ENCODE measurements at places on chromosomes 12 and 14.
A peak's percentile ranks its signal among the peaks of the same experiment; 100 is the strongest.

DNA sequence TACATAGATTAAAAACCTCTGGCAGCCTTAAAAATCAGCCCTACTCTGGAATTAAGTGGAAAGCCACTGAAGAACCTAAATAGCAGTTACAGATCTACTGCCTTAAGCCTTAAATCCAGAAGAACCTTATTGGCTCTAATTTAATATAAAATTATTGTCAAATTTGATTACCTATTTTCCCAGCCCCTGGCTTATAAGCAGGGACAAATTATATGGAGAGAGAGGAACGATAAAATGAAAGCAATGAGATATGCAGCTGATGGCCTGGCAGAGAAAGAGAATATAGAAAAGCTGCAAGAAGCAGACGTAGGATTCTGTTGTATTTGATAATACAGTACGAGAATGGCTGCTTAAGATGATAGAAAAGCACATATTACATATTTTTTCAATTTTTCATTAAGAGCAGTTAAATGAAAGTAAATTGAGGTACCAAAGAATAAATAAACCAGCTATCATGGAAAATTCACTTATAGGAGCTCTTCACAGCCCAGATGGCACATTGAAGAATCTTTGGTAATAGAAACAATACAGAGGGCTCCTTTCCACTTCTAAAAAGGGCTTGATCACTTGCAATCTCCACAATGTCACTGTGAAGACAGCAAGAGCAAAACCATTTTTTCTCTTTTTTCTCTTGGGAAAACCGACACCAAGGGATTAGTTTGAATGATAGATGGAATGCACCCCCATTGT lies 129.4 kb downstream of the KICS2 start:
- no peak for DNase-seq

DNA sequence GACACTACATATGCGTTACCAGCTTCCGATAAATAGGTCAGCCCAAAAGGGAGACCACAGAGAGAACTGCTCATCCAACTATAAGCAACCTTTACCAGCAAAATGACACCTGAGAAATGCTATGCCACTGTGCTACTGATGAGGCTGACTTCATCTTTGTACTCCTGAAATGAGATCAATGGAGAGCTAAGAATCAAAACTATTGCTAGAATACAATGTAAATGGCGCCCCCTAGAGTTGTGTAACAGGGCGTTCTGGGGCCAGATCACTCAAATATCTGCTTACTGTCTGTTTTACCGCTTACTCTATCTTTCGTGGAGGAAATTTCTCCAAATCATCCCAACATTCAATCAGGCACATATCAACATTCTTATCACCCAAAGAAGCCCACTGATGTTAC lies 4.6 kb downstream of the ZNF384 start:
- no peak for DNase-seq

DNA sequence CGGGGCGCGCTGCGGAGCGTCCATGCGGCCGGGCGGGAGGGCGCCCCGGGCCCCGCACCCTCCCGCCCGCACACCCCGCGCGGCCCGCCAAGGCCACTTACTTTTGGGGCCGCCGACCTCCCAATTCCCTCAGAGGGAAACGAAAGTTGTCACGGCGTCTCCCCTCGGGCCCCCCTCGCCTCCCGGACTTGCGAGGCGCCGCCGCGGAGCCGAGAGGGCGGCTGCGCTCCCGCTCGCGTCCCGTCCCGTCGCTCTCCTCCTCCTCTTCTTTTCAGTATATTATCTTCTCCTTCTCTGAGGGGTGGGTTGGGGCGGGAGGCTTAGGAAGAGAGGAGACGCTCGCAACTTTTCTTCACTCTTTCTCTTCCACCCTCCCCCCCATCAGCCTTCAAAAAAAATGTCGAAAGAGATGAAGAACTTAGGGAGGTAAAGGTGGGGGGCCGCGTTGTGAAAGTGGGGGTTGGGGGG lies 613 bp downstream of the DUSP16 start:
- peak; percentile 73 for DNase-seq

- DNase-seq = no peak
Measured at GRCh38 chr14:21486640-21487087, 9.7 kb downstream of the TOX4 start.

- DNase-seq = no peak
Measured at GRCh38 chr14:91350813-91351511, 66.7 kb downstream of the CCDC88C start.

DNA sequence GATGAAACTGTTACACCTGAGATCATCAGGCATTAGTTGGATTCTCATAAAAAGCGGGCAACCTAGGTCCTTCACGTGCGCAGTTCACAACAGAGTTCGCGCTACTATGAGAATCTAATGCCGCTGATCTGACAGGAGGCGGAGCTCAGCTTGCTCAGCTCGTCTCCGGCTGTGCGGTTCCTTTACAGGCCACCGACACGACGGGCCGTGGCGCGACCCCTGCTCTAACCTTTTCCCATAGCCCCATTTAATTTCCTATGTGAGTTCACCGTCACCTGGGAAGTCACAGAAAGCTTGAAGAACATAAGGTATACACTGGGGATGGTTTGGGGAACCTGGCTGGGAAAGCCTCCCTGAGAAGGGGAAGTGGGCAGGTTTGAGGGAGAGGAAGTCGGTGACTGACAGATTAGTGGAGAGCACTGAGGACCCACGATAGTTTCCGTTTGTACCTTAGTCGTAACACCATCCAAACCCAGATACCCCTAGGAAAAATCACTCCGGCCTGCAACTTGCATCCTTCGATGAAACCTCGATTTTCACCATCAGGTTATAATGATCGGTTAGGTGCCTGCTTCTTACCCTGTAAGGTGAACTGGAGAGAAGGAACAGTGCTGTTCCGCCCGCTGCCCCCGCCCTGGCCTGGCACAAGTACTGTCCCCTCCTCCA lies 2.8 kb upstream of the AAAS start:
- DNase-seq = peak; percentile 76

DNA sequence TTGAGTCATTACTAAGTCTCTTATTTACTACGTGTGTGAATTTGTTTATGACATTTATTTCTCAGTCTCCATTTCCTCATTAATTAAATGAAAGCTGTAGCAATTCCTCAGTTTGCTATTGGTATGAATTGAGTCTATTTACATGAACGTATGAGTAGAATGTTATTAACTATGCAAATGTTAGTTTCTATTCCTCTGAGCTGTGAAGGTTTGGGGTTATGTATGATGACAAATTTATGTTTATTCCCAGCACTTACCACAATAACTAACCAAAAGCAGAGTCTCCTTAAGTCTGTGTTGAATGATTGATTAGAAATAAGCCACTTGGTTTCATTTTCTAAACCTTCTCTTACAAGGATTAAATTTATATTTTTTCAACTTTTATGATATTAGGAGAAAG lies 1340.9 kb downstream of the FSCB start:
- DNase-seq = no peak

DNA sequence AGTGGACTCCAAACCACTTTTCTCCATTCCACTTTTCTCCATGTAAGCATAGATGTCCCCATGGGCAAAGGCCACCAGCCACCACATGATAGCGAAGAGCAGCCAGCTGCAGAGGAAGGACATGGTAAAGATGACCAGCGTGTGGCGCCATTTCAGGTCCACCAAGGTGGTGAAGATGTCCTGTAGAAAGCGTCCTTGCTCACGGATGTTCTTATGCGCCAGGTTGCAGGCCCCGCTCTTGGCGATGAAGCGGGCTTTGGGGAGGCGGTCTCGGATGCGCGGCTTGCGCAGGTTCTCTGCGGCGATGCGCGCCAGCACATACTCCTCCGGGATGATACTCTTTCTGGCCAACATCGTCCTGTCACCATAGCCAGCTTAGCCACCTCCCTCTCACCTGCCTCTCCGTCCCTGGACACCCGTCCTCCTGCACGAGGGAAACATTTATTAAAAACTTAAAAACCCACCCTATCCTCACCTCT lies 1.2 kb downstream of the KCNJ8 start:
- DNase-seq = peak; percentile 79

DNA sequence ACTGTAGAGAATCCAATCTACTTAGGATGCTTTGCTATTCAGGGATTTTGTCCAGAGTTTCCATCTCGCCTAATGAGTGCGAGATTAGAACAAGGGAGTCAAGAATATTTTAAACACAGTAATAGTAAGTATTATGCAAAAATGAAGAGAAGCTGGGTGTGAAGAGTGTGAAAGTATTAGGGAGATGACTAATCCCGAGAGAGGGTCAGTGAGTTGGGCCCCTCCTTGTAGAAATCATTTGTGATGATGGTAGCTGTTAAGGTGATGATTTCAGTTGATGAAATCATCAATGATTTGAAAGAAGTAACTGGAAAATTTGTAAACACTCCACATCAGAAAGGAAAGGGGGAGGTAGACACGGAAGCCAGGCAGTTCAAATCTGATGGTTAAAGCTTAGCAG lies 478.9 kb upstream of the MGAT4C start:
- DNase-seq = no peak

DNA sequence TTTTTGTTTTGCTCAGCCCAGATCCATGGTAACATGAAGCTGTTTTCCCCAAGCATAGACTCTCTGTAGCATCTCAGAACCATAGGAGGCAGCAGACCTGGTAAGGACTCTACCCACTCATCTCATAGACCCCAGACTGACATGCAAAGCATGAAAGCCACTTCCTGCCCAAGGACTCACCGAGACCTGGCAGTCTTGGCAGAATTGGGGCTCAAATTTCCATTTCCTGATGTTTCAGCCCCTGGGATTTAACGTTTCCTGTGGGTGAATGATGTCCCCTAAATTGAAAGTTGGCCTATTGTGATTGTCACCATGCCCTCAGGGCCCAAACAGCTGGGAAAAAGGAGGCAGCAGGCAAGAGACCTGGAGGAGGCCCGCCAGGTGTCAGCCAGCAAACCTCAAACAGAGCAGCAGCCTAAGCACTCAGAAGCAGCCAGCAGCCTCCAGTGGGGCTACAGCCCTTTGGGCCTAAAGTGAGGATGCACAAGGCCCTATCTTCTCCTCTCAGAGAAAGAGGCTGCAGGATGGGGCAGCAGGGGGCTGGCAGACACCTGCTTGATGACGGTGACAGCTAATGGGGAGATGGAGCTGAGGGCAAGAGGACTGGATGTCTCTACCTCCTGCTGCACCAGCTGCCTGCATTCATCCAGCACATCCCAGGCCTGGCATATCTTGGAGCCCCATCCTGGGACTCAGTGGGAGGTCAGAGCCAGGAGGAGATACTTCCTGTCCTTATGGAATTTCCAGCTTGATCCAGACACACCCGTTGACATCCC lies 8.5 kb downstream of the KRT85 start:
- no peak for DNase-seq

DNA sequence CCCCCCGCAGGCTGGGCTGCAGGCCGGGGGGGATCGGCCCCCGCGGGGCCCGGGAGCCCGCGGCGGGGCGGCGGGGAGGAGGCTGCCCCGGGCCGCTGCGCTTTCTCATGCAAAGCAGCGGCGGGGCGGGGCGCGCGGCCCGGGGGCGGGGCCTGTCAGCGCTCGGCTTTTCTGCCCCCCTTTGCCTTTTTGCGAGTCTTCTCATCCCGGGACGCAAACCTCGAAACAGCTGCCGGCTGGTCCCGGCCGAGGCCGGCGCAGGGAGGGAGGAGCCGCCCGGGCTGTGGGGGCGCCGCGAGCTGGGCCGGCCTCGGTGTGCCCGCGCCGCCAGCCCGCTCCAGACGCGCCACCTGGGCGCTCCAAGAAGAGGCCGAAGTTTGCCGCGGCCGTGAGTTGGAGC lies at the start of gene FZD10:
Gene FZD10, plus strand, starts transcription at position 198 of the 400 bp plus-strand sequence. CDS start 479 bp downstream, outside the sequence.
- peak; percentile 96 for DNase-seq

- DNase-seq = no peak
Measured at GRCh38 chr14:60756847-60757246, 22.3 kb downstream of the MNAT1 start.

- DNase-seq = no peak
Measured at GRCh38 chr14:32022525-32022924, 54.6 kb upstream of the ARHGAP5 start.

- DNase-seq = no peak
Measured at GRCh38 chr12:12553208-12553785, 9.4 kb downstream of the DUSP16 start.

GRCh38 chr14:40847480-40847879 lies 759.2 kb upstream of the LRFN5 start:
- no peak for DNase-seq

GRCh38 chr14:96108061-96108795 lies 69.1 kb downstream of the C14orf132 start:
- DNase-seq = no peak

DNA sequence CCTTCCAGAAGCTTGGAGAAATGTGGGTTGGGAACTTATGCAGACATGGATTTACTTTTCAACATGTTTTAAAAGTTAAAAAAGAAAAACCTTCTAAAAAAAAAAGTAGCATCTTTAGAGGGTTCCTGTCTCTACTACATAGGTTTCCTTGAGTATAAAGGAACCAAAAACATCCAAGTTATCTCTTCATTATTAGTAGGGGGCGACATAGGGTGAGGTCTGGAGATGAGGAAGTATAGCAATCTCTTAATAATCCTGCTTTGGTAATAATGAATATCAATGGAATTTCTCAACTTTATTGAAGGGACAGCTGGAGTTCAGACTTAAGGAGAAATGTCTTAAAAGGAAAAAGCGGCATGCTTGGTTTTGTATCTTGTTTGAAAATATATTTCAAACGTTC lies 6.5 kb upstream of the PLXNC1 start:
- DNase-seq = no peak

- no peak for DNase-seq
Measured at GRCh38 chr14:60174352-60175254, 9.4 kb upstream of the DHRS7 start.

DNA sequence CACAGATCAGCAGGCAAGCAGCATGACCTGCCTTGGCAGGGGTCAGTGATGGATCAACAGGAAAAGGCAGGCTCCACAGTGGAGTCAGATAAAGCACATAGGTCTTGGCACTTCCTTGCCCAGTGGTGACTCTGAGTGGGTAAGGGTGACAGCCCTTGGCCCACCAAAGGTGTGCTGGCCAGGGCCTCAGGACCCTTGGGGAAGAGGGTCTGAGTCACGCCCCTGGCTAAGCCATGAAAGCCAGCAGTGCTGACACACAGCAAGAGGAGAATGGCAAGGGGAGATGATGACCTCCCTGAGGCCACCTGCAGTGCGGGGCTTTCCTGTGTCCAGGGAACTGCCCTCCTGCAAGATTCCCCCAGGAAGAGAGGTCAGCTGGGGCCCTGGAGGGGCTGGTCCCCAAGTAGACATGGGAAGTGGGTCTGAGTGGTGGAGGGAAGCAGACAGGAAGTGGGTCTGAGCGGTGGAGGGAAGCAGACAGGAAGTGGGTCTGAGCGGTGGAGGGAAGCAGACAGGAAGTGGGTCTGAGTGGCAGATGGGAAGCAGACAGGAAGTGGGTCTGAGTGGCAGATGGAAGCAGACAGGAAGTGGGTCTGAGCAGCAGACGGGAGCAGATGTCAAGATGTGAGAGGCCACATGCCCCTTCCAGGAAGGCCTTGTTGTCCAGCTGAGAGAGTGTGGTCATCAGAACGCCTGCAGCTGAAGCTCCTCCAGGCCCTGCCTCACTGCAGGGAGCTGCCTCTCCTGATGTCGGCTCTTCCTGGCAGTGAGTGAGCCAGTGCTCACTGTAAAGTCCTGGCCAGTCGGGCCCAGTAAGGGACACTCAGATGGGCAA lies 34.8 kb downstream of the DIO3 start:
- DNase-seq = no peak

GRCh38 chr14:104741803-104742251 lies 11.1 kb upstream of the SIVA1 start:
- DNase-seq = no peak
